ENCODE measurements at places on chromosomes 1 and 21. TPM values are rescaled to one million over a fixed set of nuclear protein-coding genes. Genes with fewer than 3 reads are reported as not detected.

GRCh38 chr1:162192306-162192678 is 122.8 kb downstream of the NOS1AP start:
- no peaks in the 10 kb centered on the region for H3K4me1 ChIP-seq
- H3K4me3 ChIP-seq: no peak overlapping the region
- no peaks in the 10 kb centered on the region for H3K36me3 ChIP-seq
- no peak for DNase-seq

DNA sequence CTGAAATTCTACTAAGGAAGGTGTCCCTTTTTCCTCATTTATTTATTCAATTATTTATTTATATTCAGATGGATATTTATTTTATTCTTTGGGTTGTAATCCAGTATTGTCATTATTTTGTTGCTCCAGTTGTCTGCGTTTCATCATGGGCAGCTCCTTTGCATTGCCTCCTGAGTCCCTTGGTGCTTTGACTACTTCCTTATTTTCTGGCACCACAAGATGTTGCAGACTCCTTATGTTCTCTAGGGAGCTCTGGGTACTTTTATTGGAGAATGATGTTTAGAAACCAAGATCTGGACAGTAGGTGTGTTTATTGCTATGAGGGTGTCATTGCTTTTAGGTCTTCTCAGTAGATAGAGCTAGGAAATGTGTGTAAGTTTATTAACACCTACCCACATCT is 59.9 kb upstream of the ERRFI1 start:
- H3K4me3 ChIP-seq: no peak overlapping the region
- peaks cover 8% of the 10 kb centered on the region for H3K27me3 ChIP-seq
- H3K36me3 ChIP-seq: no peaks in the 10 kb centered on the region
- H3K27ac ChIP-seq: no peak overlapping the region

DNA sequence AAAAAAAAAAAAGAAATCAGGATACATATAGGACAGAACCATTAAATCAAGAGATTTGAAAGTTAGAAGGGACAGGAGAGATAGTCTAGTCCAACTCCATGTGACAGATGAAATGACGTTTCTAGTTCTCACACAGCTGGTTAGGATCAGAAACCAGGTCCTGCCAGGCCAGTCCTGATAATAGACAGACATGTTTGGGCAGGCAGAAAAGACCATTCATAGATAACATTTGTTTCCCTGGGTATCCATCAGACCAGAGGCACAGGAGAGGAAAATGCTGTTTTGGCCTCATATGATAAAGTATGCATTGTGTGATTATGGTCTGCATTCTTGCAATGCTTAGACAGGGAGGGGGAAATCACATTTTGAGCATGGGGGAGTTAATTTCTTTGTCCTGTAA is 29.3 kb downstream of the ZBTB8B start:
- H3K4me3 ChIP-seq: no peak overlapping the region
- no peaks in the 10 kb centered on the region for H3K36me3 ChIP-seq
- H3K27ac ChIP-seq: no peak overlapping the region
- H3K4me1 ChIP-seq: no peaks in the 10 kb centered on the region
- peaks cover 22% of the 10 kb centered on the region for H3K27me3 ChIP-seq
- DNase-seq: no peak

The SEC16B gene
- not detected for total RNA-seq

The S100A9 gene
- not detected for total RNA-seq
